Neural crest cell (in vitro differentiated cells): ENCODE measurements at places on chromosomes 2 and 18.

GRCh38 chr2:176793792-176794191 is 418.8 kb upstream of the HNRNPA3 start:
- no peak for DNase-seq

- peak; percentile 54 for DNase-seq
Measured at GRCh38 chr2:43070676-43071502, 155.5 kb downstream of the ZFP36L2 start.

- DNase-seq, result no peak
Measured at GRCh38 chr2:96156926-96157648, 11.8 kb upstream of the DUSP2 start.

DNA sequence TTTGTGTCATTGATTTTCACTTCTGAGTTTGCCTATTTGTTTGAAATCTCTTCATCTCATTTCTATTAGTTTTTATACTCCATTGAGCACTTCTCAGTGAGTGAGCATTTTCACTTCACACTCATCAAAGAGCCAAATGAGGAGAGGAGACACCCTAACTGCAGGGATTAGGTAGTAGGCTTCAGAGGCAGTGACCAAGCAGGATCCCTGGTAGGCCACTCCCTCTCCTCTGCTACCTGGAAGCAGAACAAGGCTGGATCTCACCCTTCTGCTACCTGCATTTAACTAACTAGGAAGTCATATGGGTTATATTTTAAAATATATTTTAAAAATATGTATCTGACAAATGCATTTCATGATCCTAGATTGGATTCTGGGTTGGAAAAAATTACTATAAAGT is 52.7 kb downstream of the SEMA4F start:
- DNase-seq, result no peak

DNA sequence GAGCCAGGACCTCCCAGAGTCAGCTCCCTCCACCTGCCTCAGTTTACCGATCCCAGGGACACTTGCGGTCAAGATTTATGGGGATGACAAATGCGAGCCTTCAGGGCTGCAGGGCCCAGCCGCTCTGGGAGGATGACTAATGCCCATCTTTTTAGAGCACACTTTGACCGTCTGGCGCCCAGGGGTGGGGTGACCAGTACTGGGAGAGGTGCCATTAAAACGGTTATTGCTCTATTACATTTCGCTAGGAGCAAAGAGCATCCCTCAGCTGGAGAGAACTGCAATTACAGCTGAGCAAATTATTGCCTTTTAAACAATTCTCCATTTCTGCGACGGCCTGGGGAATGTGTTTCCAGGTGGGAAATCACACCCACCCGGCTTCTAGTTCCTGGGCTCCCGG is 42.6 kb upstream of the HPCAL1 start:
- DNase-seq, result no peak

GRCh38 chr2:174343343-174343622 is 8.5 kb downstream of the SP9 start:
- no peak for DNase-seq

DNA sequence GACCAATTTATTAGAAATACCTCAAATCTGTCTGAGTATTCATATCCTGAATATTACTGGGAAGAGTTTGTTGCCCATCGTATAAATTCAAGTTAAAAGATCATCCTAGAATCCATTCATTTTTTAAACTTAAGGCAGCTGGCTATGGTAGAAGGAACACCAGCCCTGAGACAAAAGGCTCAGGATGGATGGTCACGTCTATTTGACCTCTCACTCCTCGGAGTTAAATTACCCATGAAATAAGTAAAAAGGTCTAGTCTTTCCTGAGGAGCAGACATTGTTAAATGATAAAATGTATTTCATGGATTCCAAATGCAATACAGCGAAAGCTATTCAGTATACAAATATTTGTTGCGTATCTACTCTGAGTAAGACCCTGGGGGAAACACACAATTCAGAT is 826.0 kb upstream of the LRATD1 start:
- DNase-seq, result no peak

GRCh38 chr2:185274718-185275484 is 463.7 kb upstream of the FSIP2 start:
- no peak for DNase-seq

- no peak for DNase-seq
Measured at GRCh38 chr2:100936972-100937542, 65.0 kb upstream of the RPL31 start.

- DNase-seq, result no peak
Measured at GRCh38 chr18:79902640-79903039, 48.8 kb downstream of the SLC66A2 start.

DNA sequence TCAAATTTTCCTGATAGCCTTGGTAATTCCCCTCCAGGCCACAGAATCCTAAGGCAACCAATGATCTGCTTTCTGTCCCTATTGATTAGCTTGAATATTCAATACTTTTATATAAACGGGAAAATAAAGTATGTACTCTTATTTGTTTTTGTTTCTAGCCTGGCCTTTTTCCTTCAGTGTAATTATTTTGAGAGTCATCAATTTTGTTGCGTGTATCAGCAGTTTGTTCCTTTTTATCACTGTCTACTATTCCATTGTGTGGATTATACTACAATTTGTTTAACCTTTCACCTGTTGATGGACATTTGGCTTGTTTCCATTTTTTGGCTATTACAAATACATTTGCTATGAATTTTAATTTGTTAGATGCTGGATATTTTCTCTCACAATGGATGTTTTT is 39.2 kb upstream of the LRRC30 start:
- no peak for DNase-seq

DNA sequence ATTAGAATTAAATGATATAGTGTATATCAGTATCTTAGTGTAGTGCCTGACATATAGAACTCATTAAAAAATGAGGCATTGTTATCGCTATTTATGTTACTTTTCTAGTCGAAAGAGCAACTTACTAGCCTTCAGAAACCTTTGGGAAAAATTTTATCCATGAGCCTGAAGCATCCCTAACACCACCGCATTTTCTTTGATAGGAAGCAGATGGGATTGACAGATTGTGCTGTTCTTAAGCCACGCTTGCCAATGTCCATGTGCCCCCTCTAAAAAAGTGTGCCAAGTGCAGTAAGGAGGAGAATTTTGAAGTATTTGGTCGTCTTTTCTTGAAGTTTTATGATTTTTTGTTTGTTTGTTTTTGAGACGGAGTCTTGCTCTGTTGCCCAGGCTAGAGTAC is 29.1 kb downstream of the PPM1B start:
- DNase-seq, result no peak

DNA sequence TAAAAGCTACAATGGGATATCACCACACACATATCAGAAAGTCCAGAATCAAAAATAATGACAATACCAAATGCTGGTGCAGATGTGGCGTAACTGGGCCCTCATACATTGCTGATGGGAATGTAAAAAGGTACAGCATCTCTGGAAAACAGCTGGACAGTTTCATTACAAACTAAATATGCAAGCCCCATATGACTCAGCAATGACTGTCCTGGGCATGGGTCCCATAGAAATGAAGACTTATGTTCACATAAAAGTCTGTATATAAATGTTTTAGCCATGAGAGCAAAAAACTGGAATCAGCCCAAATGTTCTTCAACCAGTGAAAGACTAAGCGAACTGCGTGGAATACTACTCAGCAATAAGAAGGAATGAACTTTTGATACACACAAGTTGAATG is 56.7 kb downstream of the ALPK2 start:
- no peak for DNase-seq

- no peak for DNase-seq
Measured at GRCh38 chr2:127649100-127649611, 3.2 kb downstream of the GPR17 start.

GRCh38 chr2:20617892-20618467 is 32.9 kb downstream of the HS1BP3 start:
- DNase-seq, result no peak

DNA sequence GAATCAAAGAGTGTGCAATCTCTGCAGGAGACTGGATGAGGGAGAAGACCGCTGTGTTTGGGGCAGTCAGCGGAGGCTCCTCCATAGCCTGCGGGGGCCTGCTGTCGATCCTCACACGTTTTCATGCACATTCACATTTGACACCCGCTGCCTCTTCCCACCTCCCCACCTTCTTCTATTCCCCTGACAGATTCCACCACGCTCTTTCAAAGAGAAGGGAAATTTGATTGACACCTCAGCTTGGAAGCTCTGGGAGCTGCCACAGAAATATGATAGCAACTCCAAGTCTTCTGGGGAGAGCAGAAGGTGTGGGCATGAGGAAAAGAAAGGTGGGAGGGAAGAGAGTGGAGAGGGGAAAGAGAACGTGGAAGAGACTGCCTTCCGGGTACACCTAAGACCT is 87.5 kb downstream of the BOD1L2 start:
- no peak for DNase-seq

DNA sequence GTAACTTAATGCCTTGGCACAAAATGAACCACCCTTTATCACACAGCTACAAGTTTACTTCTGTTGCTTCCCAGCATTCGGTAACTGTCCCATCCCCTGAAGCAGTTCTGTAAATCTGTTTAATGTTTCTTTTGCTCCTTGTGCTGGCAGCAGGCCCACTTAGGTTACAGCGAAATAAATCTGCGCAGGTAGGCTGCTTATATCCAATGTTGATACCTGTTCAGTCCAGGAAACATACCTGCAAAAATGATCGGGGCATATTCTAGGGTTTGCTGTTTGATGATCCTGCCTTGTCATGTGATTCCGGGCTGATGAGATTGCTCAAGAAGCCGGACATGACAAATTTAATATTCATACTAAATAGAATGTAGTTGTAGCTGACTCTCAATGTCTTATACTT is 23.3 kb downstream of the PELI1 start:
- DNase-seq, result no peak

DNA sequence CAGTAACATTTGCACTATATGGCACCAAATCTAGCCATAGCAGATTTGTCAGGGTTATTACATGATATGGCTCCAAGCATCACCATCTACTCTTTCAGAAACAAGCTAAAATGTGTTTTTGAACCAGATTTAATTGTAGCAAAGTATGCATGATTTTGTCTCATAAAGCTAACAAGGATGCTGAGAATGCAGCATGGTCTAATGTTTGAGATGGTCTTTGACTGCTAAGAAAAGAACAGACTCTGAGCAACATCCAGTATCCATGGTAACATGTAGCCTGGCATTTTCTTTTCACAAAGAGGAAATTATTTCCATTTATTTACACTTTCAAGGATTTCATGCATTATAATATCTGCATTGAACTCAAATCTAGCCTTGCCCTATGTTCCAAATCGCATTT is 206.5 kb downstream of the PDE1A start:
- no peak for DNase-seq

- no peak for DNase-seq
Measured at GRCh38 chr18:21747764-21748693, 7.4 kb downstream of the MIB1 start.

DNA sequence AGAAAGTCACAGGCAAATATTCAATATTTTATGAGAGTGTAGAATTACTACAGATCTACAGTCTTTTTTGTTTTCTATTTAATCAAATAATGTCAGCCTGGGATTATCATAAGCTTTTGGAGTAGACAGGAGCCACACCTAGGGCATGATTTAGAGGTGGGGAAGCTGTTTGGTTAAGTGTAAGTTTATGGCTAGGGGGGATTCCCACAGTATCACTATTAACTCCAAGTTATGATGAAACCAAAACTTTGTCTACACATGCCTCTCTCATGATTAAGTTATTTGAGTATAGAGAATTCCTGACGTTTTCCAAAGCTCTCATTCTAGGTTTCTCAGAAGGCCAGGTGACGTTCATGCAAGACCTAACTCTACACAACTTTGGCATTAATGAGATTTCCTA is 2.1 kb downstream of the SERPINB10 start:
- DNase-seq, result no peak

DNA sequence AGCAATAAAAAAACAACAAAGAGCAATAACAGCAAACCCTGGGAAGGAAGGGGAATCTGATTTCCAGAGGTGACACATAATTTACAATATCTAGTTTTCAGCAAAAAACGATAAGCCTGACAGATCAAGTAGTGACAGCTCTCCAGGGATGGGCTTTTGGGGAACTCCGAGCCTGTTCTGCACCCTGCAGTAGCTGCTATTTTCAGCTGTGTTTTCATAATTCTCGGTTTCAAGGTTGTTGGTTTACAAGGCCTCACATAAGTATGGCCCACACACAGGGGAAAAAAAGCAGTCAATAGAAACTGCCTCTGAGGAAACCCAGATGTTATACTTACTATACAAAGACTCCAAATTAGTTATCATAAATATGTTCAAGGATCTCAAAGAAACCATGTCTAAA is 67.7 kb upstream of the CTLA4 start:
- no peak for DNase-seq

- no peak for DNase-seq
Measured at GRCh38 chr2:162061021-162061420, 13.0 kb downstream of the DPP4 start.

- DNase-seq, result no peak
Measured at GRCh38 chr2:14722904-14723570, 90.5 kb downstream of the LRATD1 start.

- DNase-seq, result no peak
Measured at GRCh38 chr2:68946117-68946516, 6.6 kb downstream of the GKN2 start.

GRCh38 chr2:238523158-238524110 is 96.7 kb downstream of the ASB1 start:
- DNase-seq, result peak; percentile 28

DNA sequence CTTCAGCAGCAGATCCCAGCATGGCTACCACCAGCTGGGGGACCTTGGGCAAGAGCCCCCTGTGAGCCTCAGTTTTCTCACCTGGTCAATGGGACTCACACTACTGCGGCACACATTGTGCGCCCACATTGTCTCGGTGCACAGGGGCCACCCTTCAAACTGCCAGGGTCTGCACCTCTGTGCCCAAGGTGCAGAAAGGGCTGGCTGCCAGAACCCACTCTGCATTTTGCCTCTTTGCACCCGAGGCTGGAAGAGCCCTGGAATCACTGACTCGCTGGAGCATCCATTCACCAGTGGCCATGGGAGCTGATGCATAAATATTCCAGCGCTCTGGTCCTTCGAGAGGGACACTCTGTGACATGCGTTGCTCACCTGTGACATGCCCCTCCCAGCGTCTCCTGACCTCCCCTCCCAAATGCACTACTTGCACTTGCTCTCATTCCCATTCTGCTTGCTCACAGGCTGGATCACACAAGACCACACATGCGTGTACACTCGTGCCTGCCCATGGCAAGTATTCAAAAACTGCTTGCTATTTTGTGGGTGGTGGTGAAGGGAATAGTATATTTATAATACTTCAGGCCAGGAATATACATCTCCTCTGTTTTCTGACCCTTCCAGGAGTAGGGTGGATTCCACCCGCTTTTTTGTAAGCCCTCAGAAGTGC is 18.8 kb upstream of the C1QL2 start:
- DNase-seq, result no peak

- no peak for DNase-seq
Measured at GRCh38 chr2:137764646-137765045, 199.6 kb upstream of the HNMT start.

GRCh38 chr2:156189584-156189983 is 142.9 kb downstream of the NR4A2 start:
- no peak for DNase-seq

- DNase-seq, result no peak
Measured at GRCh38 chr18:3260995-3261372, 949 bp upstream of the MYL12B start.
